ENCODE measurements at places on chromosomes 3 and 15.

DNA sequence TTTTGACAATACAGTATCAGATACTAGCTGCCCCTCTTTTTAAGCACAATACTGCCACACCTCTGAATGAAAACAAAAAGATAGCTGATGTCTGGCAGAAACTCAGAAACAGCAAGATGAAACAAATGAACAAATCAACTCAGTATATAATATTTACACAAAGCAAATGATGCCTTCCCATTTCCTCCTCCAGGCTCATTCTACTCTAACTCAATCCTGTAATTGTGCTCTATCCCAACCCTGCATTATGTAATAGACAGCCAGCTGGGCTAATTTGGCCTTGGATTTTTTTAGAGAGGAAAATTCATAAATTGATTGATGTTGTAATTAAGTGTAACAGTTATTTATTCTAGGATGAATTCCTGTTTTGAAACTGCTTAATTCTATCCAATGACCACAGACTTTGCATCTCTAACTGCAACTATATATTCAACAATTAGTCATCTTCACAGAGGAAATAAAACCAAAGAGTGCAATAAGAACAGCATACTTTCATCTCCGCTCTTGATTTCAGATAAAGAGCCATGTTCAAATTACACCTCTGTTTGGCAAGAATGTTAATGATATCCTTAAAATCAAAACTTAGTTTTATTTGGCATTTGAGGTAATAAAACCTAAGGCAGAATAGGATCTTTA is 6.1 kb downstream of the ATG3 start:
- H3K27me3 ChIP-seq = no peaks in the 10 kb centered on the region
- no peak overlapping the region for H3K4me3 ChIP-seq
- peaks cover 13% of the 10 kb centered on the region for H3K4me1 ChIP-seq
- no peak for DNase-seq
- peaks cover 7% of the 10 kb centered on the region for H3K36me3 ChIP-seq
- no peak overlapping the region for H3K27ac ChIP-seq

DNA sequence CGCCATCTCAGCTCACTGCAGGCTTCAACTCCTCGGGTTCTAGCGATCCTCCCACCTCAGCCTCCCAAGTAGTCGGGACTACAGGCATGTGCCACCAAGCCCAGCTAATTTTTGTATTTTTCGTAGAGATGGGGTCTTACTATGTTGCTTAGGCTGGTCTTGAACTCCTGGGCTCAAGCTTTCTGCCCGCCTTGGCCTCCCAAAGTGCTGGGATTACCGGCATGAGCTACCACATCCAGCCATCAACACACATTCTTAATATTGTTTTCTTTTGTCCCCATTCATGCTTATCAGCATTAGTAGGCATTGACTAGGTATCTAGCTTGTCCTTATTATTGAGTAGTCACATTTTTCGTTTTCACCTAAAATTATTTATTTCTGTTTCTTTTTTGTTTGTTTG is 168.3 kb downstream of the GHSR start:
- H3K4me1 ChIP-seq = peaks cover 13% of the 10 kb centered on the region
- peak overlapping the region; percentile 57 for H3K27ac ChIP-seq
- peaks cover 27% of the 10 kb centered on the region for H3K36me3 ChIP-seq
- no peak for DNase-seq
- no peaks in the 10 kb centered on the region for H3K27me3 ChIP-seq

GRCh38 chr15:98651581-98652220 is 3.4 kb downstream of the IGF1R start:
- peaks cover 3% of the 10 kb centered on the region for H3K27me3 ChIP-seq
- no peak for DNase-seq
- H3K27ac ChIP-seq = peak overlapping the region; percentile 97
- peaks cover 32% of the 10 kb centered on the region for H3K4me1 ChIP-seq

DNA sequence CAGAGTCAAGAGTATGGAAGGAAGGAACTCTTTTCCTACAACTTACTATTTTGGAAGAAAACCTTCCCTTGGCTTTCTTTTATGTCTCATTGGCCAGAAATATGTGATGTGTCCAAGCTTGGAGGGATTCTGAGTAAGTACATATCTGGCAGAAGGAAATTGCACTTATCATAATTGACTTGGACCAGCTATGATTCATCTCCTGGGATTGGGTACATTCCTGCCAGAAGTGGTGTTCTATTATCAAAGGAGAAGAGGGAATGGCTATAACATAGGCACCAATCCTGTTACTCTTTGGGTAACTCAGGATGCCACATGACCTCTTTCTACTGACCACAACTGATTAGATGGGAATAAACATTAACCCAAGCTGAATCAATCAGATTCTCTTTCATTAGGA is 13.5 kb upstream of the DAZL start:
- H3K4me1 ChIP-seq = peaks cover 4% of the 10 kb centered on the region
- H3K27me3 ChIP-seq = no peaks in the 10 kb centered on the region
- H3K36me3 ChIP-seq = no peaks in the 10 kb centered on the region
- no peak for DNase-seq
- H3K4me3 ChIP-seq = no peak overlapping the region
- no peak overlapping the region for H3K27ac ChIP-seq

GRCh38 chr15:99749386-99749785 is 16.1 kb upstream of the LYSMD4 start:
- DNase-seq = no peak
- H3K36me3 ChIP-seq = no peaks in the 10 kb centered on the region
- H3K4me1 ChIP-seq = no peaks in the 10 kb centered on the region
- no peak overlapping the region for H3K4me3 ChIP-seq

GRCh38 chr3:179196098-179196497 is 47.9 kb downstream of the PIK3CA start:
- no peaks in the 10 kb centered on the region for H3K27me3 ChIP-seq
- no peak overlapping the region for H3K27ac ChIP-seq
- peaks cover 8% of the 10 kb centered on the region for H3K4me1 ChIP-seq
- H3K4me3 ChIP-seq = no peak overlapping the region
- no peak for DNase-seq
- H3K36me3 ChIP-seq = peaks cover 10% of the 10 kb centered on the region

GRCh38 chr3:181956122-181956521 is 244.4 kb downstream of the SOX2 start:
- H3K4me3 ChIP-seq = no peak overlapping the region
- DNase-seq = no peak
- H3K27ac ChIP-seq = no peak overlapping the region
- H3K4me1 ChIP-seq = peaks cover 11% of the 10 kb centered on the region

DNA sequence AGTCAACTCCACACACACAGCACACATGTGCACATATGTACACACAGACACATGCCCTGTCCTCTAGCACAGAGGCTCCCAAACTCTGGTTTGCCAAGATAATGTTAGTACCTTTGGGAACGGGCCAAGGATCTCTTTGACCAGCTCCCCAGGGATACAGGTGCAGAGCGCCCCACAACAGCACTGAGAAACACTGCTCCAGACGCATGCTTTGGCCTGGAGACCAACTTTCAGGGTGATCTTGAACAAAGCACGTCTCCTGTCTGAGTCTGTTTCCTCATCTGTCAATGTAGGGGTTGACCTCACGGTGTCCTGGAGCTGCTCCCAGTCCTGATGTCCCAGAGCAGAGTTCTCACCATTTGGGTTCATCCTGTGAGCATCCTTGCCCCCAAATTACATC is 15.9 kb upstream of the SKOR1 start:
- H3K36me3 ChIP-seq = peaks cover 3% of the 10 kb centered on the region
- DNase-seq = no peak

DNA sequence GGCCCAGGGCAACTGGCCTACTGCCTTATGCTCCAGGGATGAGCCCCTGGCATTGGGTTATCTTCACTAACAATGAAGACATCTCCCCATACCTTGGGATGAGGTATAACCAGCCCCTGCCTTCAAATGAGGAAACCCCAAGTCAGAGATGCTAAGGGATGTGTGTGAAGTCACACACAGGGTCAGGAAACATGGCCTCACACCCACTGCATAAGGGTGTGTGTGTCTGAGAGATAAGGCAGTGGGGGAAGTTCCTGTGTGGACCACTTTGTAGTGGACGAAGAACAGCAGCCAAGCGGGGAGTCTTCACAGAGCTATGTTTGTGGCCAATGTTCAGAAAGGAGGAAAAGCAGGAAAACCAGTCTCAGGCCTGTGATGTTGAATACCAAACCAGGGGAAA is 10.5 kb downstream of the ELP6 start:
- peaks cover 30% of the 10 kb centered on the region for H3K36me3 ChIP-seq
- no peaks in the 10 kb centered on the region for H3K27me3 ChIP-seq
- H3K4me3 ChIP-seq = no peak overlapping the region
- no peaks in the 10 kb centered on the region for H3K4me1 ChIP-seq
- no peak for DNase-seq
- no peak overlapping the region for H3K27ac ChIP-seq

- H3K27ac ChIP-seq = no peak overlapping the region
- H3K4me1 ChIP-seq = peaks cover 12% of the 10 kb centered on the region
- DNase-seq = no peak
- H3K36me3 ChIP-seq = no peaks in the 10 kb centered on the region
Measured at GRCh38 chr3:29152379-29152778, 128.5 kb upstream of the RBMS3 start.

DNA sequence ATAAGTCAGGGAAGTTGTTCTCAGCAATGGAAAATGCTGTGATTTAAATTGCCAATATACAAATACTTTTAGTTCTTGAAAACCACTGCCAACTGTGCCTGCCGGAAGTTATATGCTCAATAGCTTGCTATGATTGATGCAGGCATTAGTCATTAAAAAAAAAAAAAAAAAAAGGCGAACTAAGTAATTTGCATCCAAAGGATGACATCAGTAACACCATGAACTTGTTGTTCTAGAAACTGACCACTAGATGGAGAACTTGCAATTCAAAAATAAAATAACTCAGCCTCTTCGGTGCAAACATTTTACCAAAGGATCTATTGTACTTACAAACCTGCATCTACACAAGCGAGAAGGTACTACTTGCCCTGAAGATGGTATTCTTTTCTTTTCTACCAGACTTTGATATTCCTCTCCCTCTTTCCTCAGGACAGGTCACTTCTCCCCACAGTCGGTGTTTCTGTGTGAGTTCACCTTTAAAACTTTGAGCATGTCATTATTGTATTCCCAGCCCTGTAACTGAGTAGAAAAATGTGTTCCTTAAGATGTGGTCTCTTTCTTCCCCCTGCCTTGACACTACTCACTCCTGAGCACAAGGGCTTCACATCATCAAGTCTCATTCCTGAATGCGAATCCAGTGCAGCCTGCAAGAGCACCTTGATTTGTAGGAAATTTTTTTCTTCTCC is 115.0 kb upstream of the VEPH1 start:
- H3K36me3 ChIP-seq = no peaks in the 10 kb centered on the region
- no peak for DNase-seq
- H3K27ac ChIP-seq = peak overlapping the region; percentile 46
- no peaks in the 10 kb centered on the region for H3K27me3 ChIP-seq

DNA sequence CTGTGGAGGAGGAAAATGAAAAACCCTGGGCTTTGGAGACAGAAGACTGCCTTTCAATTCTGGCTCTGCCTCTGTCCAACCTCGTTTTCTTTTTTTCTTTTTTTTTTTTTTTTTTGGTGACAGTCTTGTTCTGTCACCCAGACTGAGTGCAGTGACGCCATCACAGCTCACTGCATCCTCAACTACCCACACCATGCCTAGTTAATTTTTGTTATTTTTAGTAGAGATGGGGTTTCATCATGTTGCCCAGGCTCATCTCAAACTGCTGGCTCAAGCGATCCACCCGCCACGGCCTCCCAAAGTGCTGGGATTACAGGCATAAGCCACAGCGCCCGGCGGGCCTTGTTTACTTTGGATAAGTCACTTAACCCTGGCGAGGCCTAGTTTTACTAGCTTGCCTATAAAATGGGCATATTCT is 66.3 kb upstream of the SLC25A26 start:
- peaks cover 8% of the 10 kb centered on the region for H3K4me1 ChIP-seq
- H3K27ac ChIP-seq = no peak overlapping the region
- H3K27me3 ChIP-seq = peaks cover 4% of the 10 kb centered on the region
- no peak for DNase-seq
- H3K36me3 ChIP-seq = no peaks in the 10 kb centered on the region

DNA sequence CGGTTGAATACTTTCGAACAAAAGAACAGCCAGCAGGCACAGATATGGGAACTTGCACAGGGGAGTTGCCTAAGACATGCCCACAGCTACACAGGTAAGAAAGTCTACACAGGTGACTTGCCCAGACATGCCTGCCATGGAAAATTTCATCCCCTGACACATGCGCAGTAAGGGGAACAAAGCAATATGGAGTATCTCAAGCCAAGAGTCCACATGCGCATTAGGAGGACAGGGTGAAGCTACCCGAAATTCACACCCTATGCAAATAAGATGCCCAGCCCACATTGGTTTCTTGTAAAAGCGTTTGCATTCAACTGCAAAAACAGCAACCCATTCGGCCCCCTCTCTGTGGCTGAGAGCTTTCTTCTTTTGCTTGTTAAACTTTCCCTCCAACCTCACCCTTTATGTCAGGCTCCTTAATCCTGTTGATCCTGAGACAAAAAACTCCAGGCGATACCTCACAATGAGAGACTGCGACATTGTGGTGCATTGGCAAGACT is 49.3 kb upstream of the TRPM1 start:
- H3K27ac ChIP-seq = no peak overlapping the region
- H3K4me1 ChIP-seq = peaks cover 7% of the 10 kb centered on the region
- no peak for DNase-seq
- no peaks in the 10 kb centered on the region for H3K36me3 ChIP-seq
- no peak overlapping the region for H3K4me3 ChIP-seq

DNA sequence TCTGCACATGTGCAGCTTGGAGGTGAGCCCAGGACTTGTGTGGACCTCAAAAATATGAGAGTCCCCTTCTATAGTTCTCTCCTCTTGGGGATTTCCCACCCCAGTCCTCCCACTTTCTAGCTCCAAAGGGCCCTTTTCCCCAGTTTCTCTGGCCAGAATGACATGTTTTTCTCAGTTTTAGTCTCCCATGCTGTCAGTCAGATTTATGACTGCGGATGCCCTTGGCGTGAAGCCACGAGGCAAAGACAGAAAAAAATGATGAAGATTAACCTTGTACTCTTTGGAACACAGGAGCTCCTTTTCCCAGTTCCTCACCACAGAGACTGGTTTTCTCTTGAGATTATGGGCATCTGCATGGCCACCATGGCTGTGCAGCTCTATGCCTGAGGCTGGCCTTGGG is 72.0 kb upstream of the TTBK2 start:
- no peaks in the 10 kb centered on the region for H3K4me1 ChIP-seq
- no peak for DNase-seq
- peaks cover 28% of the 10 kb centered on the region for H3K36me3 ChIP-seq
- no peak overlapping the region for H3K27ac ChIP-seq
- no peaks in the 10 kb centered on the region for H3K27me3 ChIP-seq

- no peaks in the 10 kb centered on the region for H3K36me3 ChIP-seq
- no peak overlapping the region for H3K27ac ChIP-seq
- H3K27me3 ChIP-seq = peaks cover 45% of the 10 kb centered on the region
- H3K4me1 ChIP-seq = peaks cover 11% of the 10 kb centered on the region
Measured at GRCh38 chr3:39814007-39814406, 4.6 kb downstream of the MYRIP start.

GRCh38 chr15:57476533-57476975 is 100.2 kb downstream of the CGNL1 start:
- peaks cover 17% of the 10 kb centered on the region for H3K36me3 ChIP-seq
- H3K4me3 ChIP-seq = no peak overlapping the region
- no peaks in the 10 kb centered on the region for H3K27me3 ChIP-seq
- peak overlapping the region; percentile 70 for H3K27ac ChIP-seq

- H3K27ac ChIP-seq = no peak overlapping the region
- no peak overlapping the region for H3K4me3 ChIP-seq
- no peak for DNase-seq
- H3K27me3 ChIP-seq = peaks cover 13% of the 10 kb centered on the region
Measured at GRCh38 chr3:128083396-128083795, 31.2 kb downstream of the SEC61A1 start.
